ENCODE measurements at places on chromosomes 11 and 22.

DNA sequence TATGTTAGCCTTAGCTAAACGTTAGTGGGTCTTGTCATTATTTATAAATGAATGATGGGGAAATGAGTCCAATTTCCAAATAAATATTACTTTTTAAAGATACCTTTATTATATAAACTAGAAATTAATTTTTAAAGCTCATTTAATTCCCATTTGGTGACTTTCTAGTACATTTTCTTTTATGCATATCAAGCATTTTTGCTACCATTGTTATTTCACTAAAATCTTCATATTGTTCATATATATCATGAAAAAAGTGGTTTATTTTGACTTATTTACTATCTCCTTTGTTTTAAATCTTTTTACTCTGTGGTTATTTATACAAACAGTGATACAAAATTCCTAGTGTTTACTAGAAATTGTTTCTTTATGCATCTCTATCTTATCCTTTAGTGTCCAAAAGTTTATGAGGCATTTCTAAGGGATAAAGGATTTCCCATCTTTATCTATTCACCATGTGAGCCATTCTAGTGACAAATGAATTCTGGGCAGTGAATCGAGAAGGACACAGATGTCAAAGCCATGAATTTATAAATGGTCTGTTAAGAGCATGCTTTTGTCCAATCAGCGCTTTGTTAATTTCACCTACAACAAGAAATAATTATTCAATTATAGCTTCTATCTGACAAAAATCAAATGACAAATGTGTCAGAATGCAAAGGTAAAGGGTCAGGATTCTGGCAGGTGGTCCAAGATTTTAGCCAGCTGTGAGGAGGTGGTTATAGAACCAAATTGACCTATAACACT lies 70.6 kb downstream of the PRMT3 start:
- H3K27ac ChIP-seq: no peak overlapping the region
- no peak overlapping the region for H3K4me3 ChIP-seq
- H3K4me1 ChIP-seq: no peaks in the 10 kb centered on the region
- H3K27me3 ChIP-seq: no peaks in the 10 kb centered on the region

GRCh38 chr22:26983311-26983710 lies 325.9 kb downstream of the MIAT start:
- H3K27ac ChIP-seq: no peak overlapping the region
- H3K4me3 ChIP-seq: no peak overlapping the region
- no peaks in the 10 kb centered on the region for H3K4me1 ChIP-seq
- no peaks in the 10 kb centered on the region for H3K36me3 ChIP-seq
- H3K27me3 ChIP-seq: peaks cover 17% of the 10 kb centered on the region

DNA sequence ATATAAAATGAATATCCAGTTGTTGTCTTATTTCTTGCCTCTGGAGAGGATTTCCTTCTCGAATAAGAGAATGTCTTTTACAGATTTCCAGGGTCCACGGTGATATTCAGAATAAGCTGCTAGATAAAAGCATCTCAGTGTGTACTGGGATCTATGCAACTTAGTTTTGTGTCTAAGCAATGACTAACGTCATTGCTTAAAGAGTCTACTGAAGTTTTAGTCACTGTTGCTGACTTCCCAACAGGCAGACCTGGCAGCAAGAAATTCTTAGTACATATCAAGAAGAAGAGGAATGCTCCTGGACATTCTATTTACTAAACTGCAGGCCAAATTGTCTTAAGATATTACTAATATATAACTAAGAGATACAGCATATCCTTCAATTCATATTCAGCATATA lies 70.3 kb downstream of the SOX6 start:
- no peak overlapping the region for H3K4me3 ChIP-seq
- no peaks in the 10 kb centered on the region for H3K36me3 ChIP-seq
- H3K4me1 ChIP-seq: no peaks in the 10 kb centered on the region
- H3K27me3 ChIP-seq: no peaks in the 10 kb centered on the region
- no peak overlapping the region for H3K27ac ChIP-seq

DNA sequence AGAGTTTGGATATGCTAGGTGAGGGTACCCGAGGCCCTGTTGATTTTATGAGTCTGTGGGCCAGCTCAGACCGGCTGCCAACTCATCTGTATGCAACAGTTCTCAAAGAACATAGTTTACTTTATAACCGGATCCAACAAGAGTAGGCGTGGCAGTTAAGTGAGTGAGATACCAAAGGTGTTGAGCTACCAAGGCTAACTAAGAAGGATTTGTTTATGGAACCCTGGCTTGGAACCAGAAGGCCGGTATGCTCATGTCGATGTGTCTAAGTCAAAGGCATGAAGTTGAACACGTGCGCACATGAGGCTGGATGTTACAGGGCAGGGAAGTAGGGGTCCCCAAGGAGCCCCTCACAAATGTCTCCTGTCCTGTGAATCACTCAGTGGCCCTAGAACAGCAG lies at the start of gene KCNJ1:
Gene KCNJ1 (minus strand): TSS at position 20 of the 400 bp plus-strand sequence. CDS start 27,053 bp downstream, outside the sequence.
- H3K27me3 ChIP-seq: no peaks in the 10 kb centered on the region
- H3K27ac ChIP-seq: no peak within 1 kb of the TSS
- peaks cover 12% of the 10 kb centered on the region for H3K4me1 ChIP-seq
- no peaks in the 10 kb centered on the region for H3K36me3 ChIP-seq
- no peak within 1 kb of the TSS for H3K4me3 ChIP-seq
- DNase-seq: no peak

- H3K4me3 ChIP-seq: no peak overlapping the region
- no peaks in the 10 kb centered on the region for H3K4me1 ChIP-seq
- no peak for DNase-seq
- H3K27ac ChIP-seq: no peak overlapping the region
- no peaks in the 10 kb centered on the region for H3K27me3 ChIP-seq
Observed at GRCh38 chr11:26896719-26897118, 97.2 kb upstream of the FIBIN start.

DNA sequence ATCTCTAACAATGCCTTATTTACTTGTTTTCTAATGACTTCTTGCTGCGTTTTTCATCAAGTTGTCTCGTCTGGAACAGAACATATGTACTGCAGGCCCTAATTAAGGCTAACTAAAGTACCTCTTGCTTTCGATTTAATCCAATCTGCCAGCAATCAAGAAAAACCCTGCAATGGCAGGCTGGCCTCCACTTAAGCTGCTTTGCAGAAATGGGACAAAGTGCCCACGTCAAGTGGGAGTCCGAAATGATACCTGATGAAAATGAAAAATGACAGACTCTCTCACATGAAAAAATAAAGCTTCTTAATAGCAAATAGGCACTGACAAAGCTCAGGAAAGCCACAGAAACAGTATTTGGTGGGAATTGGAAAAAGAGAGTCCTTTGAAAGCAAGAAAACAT lies 1454.7 kb downstream of the FAM181B start:
- no peak for DNase-seq
- no peaks in the 10 kb centered on the region for H3K4me1 ChIP-seq
- H3K36me3 ChIP-seq: no peaks in the 10 kb centered on the region
- no peaks in the 10 kb centered on the region for H3K27me3 ChIP-seq

GRCh38 chr11:119055901-119056300 lies 1.1 kb downstream of the HYOU1 start:
- peak overlapping the region; percentile 61 for H3K27ac ChIP-seq
- H3K36me3 ChIP-seq: peaks cover 53% of the 10 kb centered on the region
- H3K4me3 ChIP-seq: peak overlapping the region; percentile 97
- H3K4me1 ChIP-seq: peaks cover 7% of the 10 kb centered on the region

GRCh38 chr11:1071571-1072115 lies 3.0 kb upstream of the MUC2 start:
- peaks cover 16% of the 10 kb centered on the region for H3K4me1 ChIP-seq
- peak; percentile 50 for DNase-seq
- H3K27ac ChIP-seq: no peak overlapping the region
- no peaks in the 10 kb centered on the region for H3K27me3 ChIP-seq

- no peaks in the 10 kb centered on the region for H3K27me3 ChIP-seq
- no peak overlapping the region for H3K27ac ChIP-seq
- no peak for DNase-seq
- peaks cover 9% of the 10 kb centered on the region for H3K36me3 ChIP-seq
Observed at GRCh38 chr22:20238536-20238900, 29.6 kb downstream of the RTN4R start.

DNA sequence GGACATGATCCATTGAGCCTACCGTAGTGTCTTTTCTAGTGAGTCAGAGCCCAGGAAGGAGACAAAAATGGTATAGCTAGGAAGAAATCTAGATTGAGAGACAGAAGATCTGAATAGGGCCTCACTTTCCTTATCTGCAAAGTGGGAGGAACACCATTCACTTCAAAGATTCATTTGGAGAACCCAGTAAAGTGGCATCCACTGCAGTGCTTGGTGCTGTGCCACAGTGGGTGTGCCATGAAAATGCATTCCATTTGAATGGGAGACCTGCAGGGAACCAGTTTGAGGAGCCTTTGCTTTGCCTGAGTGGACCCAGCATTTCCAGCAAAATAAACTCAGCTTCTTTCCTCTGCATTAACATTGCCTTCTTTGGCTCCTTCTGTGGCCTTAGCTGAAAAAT lies 470.5 kb upstream of the CADM1 start:
- no peak overlapping the region for H3K4me3 ChIP-seq
- H3K27me3 ChIP-seq: no peaks in the 10 kb centered on the region
- H3K27ac ChIP-seq: no peak overlapping the region
- no peaks in the 10 kb centered on the region for H3K4me1 ChIP-seq
- DNase-seq: no peak
- H3K36me3 ChIP-seq: no peaks in the 10 kb centered on the region

DNA sequence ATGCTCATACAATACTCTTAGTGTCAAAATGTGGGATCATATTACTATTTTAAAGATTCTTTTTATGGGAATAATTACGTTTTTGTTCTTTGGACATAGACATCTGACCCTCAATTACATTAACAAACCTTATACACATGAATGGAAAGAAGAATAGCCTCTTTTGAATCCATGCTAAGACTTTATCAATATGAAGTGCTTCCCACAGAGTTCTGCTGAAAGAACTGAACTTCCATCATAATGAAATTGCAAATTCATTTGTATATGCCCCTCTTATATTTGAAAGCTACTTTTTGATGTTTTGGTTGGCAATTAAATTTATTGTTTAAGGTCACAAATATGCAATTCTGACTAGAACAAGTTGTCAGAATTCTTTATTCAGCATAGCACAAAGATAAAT lies 254.9 kb downstream of the TMEM135 start:
- H3K4me3 ChIP-seq: no peak overlapping the region
- no peaks in the 10 kb centered on the region for H3K4me1 ChIP-seq
- no peak overlapping the region for H3K27ac ChIP-seq
- DNase-seq: no peak
- H3K27me3 ChIP-seq: no peaks in the 10 kb centered on the region

DNA sequence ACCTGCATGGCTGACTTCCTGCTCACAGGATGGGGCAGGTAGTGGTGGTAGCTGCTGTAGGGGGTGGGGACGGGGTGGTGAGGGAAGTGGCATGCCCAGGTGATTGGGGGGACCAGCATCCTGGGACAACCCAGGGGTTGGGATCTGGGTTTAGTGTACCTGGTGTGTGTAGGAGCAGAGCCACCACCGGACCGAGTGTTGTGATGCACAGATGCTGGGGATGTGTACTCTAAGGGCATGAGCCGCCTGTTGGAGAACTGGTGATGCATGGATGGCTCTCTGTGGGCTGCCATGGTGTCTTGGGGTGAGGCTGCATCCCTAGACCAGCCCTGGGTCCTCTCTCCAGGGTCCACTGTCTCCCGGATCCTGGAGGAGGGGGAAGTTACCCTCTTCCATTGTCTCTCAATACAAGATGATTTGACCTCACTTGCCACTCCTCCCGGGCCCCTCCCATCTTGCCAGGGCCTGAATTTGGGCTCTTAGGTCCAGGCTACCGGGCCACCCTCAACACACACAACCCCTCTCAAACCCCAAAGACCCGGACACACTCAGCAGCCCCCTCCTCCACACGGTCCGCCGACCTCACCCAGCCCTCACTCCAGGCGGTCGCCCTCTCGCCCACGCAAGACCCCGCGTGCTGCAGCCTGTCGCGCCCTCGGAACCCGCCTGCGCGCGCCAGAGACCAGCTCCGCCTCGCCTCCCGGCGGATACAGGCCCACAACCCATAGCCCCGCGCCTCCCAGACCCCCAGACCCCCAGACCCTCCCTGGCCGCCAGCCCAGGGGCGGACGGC lies 619 bp downstream of the LRRC75B start:
- peak overlapping the region; percentile 69 for H3K4me3 ChIP-seq
- peak overlapping the region; percentile 15 for H3K27ac ChIP-seq
- no peaks in the 10 kb centered on the region for H3K36me3 ChIP-seq
- peaks cover 4% of the 10 kb centered on the region for H3K4me1 ChIP-seq
- DNase-seq: no peak
- no peaks in the 10 kb centered on the region for H3K27me3 ChIP-seq

DNA sequence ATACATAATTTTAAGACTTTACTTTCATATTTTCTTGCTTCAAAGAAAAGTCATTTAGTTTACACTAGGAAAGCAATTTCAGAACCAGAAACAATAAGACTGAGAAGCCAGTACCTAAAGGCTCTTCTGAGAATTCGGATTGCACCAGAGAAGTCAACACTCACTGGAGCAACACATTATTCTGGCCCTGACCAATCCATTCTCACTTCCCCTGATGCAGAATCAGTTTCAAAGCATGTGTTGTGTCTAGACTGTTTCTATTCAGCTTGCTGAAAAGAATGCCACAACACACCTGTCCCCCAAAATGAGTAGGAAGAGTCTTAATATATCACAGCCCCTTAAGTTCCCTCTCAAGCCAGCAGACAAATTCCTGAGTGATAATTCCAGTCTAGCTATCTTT lies 1074.3 kb upstream of the TENM4 start:
- DNase-seq: no peak
- no peaks in the 10 kb centered on the region for H3K36me3 ChIP-seq
- no peak overlapping the region for H3K27ac ChIP-seq
- no peaks in the 10 kb centered on the region for H3K4me1 ChIP-seq

DNA sequence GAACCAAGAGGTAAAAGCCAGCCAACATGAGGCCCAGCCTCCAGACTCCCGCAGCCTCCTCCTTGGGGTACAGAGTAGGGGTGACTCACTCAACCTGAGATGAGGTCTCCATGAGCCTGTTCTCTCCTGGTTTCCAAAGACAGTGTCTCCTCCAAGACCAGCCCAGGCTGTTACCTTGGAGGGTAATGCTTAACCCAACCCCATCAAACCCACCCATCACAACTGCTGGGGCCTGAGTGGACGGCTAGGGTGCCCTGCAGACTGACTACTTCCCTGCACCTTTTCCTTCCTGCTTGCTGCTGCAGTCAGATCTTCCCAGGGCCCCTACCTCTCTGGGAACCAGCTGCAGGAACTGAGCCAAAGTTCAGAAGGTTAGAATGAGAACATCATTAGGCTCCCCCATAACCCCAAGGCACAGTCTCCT lies 5.1 kb upstream of the NOL12 start:
- peaks cover 16% of the 10 kb centered on the region for H3K4me1 ChIP-seq
- no peak for DNase-seq
- H3K27me3 ChIP-seq: no peaks in the 10 kb centered on the region
- H3K27ac ChIP-seq: peak overlapping the region; percentile 93

DNA sequence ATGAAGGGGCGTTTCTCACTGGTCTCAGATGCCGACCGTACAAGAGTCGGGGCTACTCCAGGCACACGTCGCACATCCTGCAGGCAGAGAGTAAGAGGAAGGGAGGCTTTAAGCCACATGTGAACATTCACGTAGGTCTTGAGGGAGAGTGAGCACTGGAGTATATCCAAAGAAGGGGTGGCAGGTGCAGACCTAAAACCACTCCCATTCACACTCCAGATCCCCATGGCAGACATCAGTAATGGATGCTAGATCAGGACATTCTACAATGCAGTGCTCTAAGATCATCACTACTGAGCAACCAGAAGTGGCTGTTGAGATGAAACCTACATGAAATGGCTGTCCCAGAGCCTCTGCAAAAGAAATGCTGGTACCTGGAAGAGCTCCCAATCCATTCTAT lies 39.0 kb downstream of the WT1 start:
- no peaks in the 10 kb centered on the region for H3K27me3 ChIP-seq
- H3K27ac ChIP-seq: no peak overlapping the region
- DNase-seq: no peak
- no peaks in the 10 kb centered on the region for H3K36me3 ChIP-seq

Measured in RWPE2 (cell line).